Eye (tissue), 1 donor: ENCODE measurements at places on chromosomes 5 and 9.

GRCh38 chr9:108356806-108357205 lies 499.0 kb downstream of the ACTL7B start:
- no peak for DNase-seq

DNA sequence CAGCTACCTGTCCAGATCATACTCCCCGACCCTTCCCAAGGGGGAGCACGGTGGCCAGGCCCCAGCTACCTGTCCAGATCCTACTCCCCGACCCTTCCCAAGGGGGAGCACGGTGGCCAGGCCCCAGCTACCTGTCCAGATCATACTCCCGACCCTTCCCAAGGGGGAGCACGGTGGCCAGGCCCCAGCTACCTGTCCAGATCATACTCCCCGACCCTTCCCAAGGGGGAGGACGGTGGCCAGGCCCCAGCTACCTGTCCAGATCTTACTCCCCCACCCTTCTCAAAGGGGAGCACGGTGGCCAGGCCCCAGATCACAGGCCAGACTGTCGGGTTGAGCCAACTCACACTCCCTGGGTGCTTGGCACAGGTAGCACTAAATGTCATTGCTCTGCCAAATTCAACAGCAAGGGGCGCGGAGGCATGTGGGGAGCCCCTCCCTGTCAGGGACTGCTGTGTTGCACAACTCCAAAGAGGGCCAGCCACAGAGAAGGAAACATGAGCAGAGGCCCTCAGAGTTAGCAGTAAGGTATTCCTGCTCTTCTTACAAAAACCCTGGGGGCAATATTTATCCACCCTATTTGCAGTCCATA lies 136.9 kb downstream of the OLFM1 start:
- DNase-seq = no peak

- DNase-seq = peak; percentile 93
Measured at GRCh38 chr9:123358181-123358905, 2.3 kb downstream of the CRB2 start.

- DNase-seq = no peak
Measured at GRCh38 chr9:19030899-19031298, 2.1 kb downstream of the SAXO1 start.

- DNase-seq = peak; percentile 95
Measured at GRCh38 chr5:4700069-4700468, 440.1 kb upstream of the ADAMTS16 start.

- DNase-seq = no peak
Measured at GRCh38 chr9:77807846-77808750, 160.0 kb upstream of the GNA14 start.

DNA sequence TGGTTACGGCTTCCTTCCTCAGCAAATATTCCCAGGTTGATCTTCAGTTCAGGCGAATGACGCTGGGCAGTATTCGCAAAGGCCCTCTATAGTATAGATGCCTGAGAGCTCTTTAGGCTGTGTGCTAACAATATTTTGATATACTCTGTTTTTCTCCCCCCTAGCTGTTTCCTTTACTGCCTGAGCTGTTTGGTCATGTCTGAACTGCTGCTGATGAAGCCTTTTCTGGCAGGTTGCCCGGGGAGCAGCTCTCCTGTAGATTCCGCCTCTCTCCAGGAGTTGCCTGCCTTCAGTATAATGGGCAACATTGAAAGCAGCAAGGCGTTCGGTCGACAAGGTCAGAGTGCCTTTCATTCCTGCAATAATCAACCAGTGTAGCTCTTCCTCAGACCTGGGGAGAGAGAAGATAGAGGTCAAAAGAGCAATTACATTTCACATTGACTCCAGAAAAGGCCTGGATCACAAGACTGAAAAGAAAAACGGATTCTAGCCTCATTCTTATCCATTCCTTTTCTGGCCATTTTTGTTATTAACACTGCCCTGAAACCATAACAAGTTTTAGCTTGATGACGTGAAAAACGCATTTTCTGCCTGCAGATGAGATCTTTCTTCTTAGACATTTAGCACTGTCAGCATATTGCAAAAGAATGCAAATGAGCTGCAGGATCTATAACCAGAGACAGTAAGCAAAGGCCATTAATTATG lies 60.1 kb upstream of the ZNF608 start:
- DNase-seq = peak; percentile 94

- no peak for DNase-seq
Measured at GRCh38 chr5:27472000-27472763, 433.8 kb upstream of the CDH9 start.

DNA sequence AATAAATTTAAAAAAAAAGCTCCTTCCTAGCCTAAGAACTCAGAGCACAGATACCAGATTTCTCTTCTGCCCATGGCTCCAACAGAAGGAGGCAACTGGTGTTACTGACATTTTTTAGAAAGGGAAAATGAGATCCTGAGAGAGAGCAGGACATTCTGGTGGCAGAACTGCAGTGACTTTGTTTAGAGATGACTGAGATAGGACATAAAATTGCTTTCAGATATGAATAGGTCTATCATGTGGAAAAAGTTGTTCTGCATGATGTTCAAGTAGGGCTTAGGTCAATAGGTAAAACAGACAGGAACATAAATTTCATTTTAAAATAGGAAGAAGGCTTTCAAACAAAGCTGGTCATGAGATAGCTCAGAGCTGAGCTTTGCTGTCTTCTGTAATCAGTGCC lies 49.6 kb downstream of the NIPAL4 start:
- no peak for DNase-seq

- peak; percentile 56 for DNase-seq
Measured at GRCh38 chr5:172111852-172112225, 76.2 kb downstream of the STK10 start.

- DNase-seq = no peak
Measured at GRCh38 chr9:86842573-86842972, 104.7 kb downstream of the GAS1 start.

GRCh38 chr5:76473661-76474060 lies 70.6 kb downstream of the IQGAP2 start:
- DNase-seq = no peak

- no peak for DNase-seq
Measured at GRCh38 chr9:93503381-93503780, 50.0 kb upstream of the FAM120AOS start.

GRCh38 chr9:126471084-126471624 lies 142.6 kb upstream of the LMX1B start:
- no peak for DNase-seq

- DNase-seq = peak; percentile 76
Measured at GRCh38 chr5:142143878-142144277, 35.3 kb downstream of the NDFIP1 start.

DNA sequence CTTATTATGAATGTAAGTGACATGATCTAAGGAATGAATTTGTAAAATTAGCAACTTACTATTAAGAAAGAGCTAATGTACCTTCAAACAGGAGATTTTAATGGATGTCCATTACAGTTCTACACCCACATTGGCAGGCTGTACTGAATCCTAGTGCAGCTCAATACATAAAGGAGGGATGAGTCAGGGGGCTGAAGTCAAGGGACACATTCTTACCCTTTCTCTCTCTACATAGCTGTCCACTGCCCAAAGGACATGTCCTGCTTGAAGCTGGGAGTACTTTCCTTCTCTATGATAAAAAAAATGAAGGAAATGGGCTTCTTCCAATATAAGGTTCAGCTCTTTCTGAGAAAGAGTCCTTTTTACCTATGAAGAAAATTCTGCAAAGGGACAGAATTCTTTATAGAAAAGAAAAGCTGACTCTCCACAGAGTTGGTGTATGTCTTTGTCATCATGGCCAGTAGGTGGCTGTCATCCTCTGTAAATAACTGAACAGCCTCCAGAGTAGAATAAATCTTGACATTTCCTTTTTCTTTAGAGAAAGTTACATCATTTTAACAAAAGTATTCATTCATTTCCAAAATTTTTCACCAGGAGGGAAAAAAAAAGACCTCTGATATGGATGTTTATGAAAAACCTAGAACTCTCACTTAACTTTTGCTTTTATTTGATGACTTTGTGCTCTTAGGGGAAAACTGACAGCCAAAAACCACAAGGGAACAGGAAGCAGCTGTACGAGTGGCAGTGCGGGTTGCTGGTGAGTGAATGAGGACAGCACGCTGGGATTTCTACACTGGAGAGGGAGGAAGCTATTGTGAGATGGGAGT lies 13.1 kb upstream of the IFNA14 start:
- DNase-seq = peak; percentile 70

- DNase-seq = no peak
Measured at GRCh38 chr9:107492381-107492970, 2.9 kb upstream of the KLF4 start.

DNA sequence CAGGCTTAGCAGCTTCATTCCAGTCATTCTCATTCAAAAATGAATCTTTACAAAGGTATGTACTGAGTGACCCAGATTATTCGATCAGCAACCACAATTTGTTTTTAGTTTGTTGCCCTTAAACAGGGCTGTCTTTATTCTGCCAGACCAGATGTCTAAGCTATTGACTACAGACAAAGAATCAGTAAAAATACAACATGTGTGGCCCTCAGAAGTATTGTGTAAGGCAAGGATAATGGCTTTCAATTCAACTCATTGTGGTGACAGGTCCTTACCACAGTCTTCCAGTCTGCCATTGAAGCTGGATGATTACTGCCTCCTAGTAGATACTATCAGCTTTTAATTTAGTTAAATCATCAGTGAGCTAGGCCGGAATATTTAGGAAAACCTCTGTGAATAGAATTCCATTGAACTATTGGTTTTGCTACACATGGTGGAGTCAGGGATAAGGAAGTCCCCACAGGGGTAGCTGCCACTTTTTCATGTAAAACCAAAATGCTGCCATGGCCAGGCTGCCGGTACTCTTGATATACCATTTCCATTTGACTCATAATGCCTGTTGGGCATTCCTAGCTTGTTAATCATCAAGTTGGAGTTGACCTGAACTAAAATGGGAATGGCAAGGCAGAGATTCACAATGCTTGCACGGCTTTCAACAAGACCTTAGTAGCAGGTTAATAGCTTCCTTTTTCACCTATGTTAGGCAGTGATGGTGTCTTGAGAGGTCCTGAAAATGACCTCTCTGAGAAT lies 175.6 kb downstream of the MEF2C start:
- no peak for DNase-seq

- DNase-seq = no peak
Measured at GRCh38 chr5:133252133-133252480, 200.3 kb downstream of the HSPA4 start.

DNA sequence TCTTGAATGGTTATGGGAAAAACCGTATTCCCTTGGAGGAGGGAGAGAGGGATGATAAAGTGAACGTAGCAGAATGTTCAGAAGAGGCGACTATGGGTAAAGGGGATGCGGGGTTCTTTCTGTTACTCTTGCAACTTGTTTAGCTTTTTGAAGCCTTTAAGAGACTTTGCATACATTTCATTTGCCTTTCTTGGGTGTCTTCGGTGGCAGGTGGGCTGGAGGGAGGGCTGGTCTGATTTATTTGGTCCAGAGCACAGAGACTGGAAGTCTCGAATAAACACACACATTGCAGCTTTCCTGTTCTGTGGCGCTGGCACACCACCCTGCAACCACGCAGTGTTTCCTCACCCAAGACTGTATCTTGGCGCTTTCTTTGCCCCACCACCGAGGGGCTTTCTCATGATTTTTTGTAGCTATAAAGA lies 23.2 kb downstream of the TTF1 start:
- DNase-seq = no peak

DNA sequence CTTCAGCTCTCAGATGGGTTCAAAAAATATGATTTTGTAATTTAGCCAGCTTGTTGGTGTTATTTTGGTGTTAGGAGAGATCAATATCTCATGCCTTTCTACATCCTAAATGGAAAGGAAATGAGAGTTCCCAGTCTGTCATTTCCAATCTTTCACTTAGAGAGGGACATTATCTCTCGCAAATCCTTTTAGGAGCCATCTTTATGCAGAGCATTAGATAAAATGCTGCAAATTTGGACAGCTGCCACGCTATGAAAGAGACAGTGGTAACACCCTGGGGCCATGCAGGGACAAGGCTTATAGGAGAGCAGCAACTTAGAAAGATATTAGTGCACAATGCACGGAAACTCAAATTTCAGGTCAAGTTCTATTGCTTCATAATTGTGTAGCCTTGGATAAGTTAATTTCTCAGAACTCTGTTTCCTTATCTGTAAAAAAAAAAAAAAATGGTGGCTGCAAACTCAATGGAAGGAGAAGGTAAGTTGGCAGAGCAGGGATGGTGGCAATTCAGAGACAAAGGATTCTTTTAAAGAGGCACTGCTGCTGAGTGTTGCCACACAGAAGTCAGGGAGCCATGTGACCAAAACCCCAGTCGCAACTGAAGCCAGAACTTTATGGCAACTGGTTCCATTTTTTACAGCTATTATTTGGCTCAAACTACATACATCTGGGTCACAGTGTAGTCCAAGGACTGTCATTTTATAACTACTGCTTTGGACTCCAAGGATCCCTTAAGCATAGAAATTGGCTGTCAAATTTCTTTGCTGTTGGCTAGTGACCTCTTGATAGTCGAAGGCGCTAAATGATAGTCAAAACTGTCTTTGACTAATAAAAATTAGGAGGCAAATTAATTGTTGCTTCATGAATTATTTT lies 210.2 kb downstream of the FRMD3 start:
- peak; percentile 30 for DNase-seq

DNA sequence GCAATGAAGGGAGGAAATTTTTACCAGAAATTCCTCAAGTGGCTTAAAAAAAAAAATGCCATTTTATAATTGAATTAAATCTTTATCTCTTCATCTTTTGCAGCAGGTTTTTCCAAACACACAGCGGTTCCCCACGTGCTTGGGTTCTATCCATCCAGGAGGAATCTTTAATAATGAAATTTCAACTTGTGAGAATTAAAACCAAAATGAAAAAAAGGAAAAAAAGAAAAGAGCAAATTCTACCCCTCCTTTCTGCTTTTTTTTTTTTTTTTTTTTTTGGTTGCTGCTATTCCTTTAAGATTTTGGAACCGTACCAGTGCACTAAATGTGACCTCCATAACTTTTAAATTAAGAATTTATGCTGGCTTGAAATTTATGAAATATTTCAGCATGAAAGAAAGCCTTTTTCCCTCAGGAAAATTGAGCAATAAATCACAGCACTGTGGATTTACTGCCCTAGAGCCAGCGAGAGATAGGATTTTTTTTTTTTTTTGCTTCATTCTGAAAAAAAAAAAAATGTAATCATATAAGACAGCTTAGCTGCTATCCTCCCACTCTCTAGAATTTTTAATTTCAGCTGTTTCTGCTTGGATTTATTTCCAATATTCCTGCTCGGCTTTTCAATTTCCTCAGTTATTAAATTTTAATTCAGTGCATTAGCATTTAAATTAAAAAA lies 88.5 kb downstream of the ZNF618 start:
- peak; percentile 46 for DNase-seq

DNA sequence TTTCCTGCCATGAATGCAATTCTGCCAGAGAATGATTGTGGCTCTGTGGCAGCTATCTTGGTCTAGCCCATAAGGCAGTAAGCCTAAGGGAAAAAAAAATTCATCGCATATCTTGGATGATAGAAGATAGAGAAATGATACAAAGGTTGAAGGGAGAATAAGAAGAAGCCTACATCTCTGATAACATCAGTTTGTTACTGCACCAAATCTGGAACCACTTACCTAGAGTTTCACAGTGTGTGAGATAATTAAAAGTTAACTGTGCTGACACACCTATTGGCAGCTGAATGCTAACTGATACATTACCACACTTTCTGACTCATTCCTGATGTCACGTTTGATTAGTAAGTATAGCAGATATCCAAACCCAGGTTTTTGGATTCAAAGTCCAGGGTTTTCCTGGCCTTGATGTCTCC lies 91.6 kb upstream of the TAF11L2 start:
- DNase-seq = peak; percentile 20
